ENCODE measurements at places on chromosomes 3 and 15.

GRCh38 chr3:128933213-128933921 lies 53.9 kb downstream of the ACAD9 start:
- no peak for DNase-seq

DNA sequence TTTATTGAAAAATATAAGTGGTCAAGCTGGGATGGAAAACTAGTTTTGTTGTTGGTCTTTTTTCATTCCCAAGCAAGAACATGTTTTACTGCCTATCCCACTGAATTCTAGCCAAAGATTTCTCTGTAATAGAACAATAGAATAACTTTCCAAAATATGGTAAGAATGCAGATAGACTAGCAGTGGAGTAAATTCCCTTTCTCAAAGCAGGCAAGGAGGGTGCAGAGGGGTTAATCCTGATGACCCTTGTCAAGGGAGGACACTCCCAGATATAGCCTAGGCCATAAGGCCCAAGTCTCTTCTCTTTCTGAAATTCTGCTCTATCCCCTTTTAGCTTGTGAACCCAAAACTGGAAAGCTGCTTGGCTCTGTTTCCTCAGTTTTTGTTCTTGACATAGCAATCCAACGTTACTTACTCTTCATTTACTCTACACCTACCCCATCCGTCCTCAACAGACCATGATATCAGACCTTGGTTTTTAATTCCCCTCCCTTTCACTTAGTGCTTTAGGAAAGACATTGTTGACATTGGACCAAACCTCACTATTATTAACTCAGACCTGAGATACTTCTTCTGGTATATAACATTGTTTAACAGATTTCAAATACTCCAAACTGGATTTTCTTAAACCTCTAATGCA lies 453.6 kb upstream of the THBS1 start:
- no peak for DNase-seq

- DNase-seq = no peak
Observed at GRCh38 chr3:5520237-5520636, 332.7 kb downstream of the EDEM1 start.

DNA sequence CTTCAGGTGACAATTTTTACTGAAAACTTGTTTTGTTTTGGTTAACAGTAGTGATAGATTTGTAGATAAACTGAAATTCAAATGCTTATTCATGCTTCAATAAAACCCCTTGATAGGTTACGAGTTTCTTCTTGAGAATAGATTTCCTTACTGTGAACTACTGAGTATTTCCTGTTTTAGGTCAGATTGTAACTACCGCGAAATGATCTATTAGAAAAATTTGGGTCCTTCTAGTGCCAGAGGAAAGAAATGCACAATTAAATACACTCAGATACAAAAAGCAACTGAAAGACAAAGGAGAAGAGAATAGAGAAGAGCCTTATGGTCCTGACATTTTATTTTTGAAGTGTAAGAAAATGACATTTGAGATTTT lies 251.7 kb upstream of the TBL1XR1 start:
- no peak for DNase-seq

DNA sequence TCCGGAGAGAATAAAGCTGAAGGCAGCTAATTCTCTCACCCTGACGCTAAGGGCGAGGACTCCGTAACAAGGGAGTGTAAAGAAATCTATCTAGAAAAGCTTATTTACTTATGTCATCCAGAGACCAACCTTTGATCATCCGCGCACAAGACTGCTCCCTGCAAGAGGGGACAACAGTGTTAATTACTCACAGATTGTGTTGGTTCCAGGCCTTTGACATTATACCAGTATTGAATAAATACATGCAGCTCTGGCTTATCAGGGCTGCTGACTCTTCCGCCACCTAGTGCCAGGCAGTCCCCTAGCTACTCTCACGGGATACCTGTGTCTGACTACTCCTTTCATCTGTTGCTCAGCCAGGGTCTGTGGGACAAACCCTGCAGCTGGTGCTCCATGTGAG lies 211.7 kb downstream of the DTWD1 start:
- no peak for DNase-seq

GRCh38 chr3:43629741-43630140 lies 7.9 kb upstream of the ANO10 start:
- no peak for DNase-seq

DNA sequence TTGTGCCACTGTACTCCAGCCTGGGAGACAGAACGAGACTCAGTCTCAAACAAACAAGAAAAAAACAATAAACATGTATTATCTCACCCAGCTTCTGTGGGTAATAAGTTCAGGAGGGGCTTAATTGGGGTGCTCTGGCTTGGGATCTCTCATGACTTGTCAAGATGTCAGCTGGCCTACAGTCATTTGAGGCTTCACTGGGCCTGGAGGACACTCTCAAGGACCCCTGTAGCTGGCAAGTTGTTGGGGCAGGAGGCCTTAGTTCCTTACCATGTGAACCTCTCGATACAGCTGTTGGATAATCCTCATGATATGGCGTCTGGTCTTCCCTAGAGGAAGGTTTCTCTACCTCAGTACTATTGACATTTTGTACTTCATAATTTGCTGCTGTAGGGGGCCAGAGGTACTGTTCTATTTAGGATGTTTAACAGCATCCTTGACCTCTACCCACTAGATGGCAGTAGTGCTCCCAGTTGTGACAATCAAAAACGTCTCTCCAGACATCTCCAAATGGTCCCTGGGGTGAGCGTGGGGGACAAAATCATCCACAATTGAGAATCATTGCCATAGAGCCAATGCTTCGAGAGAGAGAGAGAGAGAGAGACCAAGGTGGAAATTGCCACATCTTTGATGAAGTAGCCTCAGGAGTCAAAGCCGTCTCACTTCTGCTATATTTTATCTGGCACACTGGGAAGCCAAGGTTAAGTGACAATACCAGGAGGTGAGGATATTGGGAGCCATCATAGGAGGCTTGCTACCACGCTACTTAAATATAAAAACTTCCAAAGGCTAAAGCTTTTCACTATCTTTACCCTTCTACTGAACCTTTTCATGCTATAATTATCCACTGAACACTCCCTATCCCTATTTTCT lies 23.9 kb upstream of the SLTM start:
- DNase-seq = no peak

DNA sequence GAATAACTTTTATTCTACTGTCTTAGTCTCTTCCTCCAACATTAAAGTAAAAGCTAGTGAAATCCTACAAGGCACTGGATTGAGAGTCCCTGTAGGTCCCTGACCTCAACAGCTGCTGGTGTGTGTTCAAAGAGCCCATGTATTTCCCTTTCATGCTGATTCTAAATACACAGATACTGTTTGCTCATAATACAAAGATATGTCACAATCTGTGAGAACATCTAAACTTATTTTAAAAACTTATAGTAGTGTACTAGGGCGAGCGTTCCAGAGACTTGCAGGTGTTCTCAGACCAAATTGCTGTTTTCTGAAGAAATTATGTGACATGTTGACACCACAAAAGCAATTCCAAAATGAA lies 145.9 kb upstream of the LIPC start:
- no peak for DNase-seq

DNA sequence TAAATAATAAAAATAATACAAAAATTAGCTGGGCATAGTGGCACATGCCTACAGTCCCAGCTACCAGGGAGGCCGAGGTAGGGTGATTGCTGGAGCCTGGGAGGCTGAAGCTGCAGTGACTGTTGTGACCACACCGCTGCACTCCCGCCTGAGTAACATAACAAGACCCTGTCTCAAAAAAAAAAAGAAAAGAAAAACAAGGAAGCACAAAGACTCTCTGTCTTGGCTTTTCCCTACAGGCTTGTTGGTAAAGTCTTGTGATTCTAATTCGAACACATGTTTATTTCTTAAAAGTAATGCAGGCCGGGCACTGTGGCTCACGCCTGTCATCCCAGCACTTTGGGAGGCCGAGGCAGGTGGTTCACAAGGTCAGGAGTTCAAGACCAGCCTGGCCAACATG lies 60.1 kb downstream of the CAPN3 start:
- DNase-seq = no peak

GRCh38 chr3:22366781-22367180 lies 615.8 kb upstream of the ZNF385D start:
- DNase-seq = no peak

- no peak for DNase-seq
Observed at GRCh38 chr15:78929536-78930264, 15.1 kb downstream of the CTSH start.

Measured in cerebellar nuclear complex (tissue), 1 donor.